ENCODE measurements at places on chromosomes 3 and 15.

GRCh38 chr3:119236756-119237155 lies 3.9 kb downstream of the B4GALT4 start:
- no peak for DNase-seq

GRCh38 chr15:38421069-38421690 lies 32.7 kb upstream of the FAM98B start:
- no peak for DNase-seq

- no peak for DNase-seq
Measured at GRCh38 chr3:3038201-3038991, 71.8 kb downstream of the IL5RA start.

DNA sequence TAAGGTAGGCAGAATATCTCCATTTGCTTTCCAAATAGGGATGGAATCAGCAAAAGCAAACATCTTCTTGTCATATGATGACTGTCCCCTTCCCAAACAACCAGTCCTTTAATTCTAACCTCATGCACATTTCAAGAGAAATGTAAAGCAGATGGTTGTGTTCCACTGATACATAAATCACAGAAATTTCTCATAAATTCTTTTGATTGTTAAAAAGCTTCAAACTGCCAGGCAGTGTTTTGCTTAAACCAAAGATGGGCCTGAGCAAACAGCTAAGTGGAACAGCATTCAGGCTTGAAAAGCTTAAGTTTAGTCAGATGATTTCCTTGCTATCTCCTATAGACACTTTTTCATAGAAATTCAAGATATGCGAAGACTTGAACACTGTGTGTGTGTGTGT lies 74.3 kb upstream of the SOX2 start:
- no peak for DNase-seq

DNA sequence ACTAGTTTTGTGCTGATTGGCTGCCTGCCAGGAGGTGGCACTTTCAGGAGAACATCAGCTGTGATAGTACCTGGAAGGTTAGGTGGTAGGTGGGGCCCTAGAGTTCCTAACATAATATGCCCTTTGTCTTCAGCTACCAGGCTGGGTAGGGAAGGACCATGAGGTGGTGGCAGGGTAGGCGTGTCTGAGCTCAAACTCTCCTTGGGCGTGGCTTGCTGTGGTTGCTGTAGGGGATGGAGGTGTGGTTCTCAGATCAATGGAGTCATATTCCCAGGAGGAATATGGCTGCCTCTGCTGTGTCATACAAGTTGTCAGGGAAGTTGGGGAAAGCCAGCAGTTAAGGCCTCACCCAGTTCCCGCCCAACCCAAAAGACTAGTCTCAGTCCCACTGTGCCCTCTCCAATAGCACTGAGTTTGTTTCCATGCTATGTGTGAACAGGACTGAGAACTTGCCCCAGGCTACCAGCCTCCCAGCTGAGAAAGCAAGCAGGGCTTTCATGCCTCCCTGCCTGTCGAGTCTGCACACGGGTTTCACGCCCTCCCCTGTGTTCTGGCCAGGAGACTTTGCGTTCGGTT lies 107.7 kb downstream of the CHCHD4 start:
- DNase-seq = no peak

DNA sequence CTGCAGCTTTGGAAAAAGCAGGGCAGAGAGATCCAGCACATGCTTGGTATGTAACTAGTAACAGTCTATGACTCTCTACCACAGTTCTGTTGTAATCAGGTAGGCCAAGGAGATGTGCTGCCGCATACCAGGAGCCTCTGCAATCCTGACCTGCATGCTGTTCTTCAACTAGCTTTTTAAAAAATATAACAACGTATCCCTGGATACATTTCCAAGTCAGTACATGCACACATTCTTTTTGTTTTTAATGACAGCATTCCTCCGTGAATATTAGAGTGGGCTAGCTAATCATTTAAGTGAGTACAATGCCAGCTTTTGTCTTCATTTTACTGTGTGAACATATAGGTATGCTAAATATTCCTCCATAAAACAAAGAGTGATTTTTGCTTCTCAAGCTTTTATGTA lies 437.8 kb downstream of the RBMS3 start:
- no peak for DNase-seq

- DNase-seq = no peak
Measured at GRCh38 chr3:15499536-15499935, 22.0 kb downstream of the COLQ start.

- peak; percentile 36 for DNase-seq
Measured at GRCh38 chr3:17307482-17307881, 422.7 kb downstream of the PLCL2 start.

- no peak for DNase-seq
Measured at GRCh38 chr3:196793246-196793645, 53.6 kb downstream of the PAK2 start.

- DNase-seq = no peak
Measured at GRCh38 chr3:170759511-170760173, 110.4 kb downstream of the RPL22L1 start.

DNA sequence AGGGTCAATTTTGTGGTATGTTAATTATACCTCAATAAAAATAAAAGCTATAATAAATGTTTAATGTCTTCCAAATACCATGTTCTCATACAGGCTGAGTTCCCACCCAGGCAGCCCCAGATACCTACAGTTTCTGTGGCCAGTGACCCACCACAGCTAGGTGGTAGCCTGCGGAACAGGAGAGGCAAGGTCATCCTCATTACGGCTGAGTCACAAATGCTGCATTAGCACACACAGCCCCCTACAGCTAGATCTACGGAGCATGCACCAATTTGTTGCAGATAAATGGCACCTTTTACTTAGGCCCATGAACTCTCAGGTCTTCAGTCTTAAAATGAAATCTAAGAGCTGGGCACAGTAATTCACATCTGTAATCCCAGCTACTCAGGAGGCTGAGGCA lies 5.1 kb downstream of the SPATA12 start:
- no peak for DNase-seq

DNA sequence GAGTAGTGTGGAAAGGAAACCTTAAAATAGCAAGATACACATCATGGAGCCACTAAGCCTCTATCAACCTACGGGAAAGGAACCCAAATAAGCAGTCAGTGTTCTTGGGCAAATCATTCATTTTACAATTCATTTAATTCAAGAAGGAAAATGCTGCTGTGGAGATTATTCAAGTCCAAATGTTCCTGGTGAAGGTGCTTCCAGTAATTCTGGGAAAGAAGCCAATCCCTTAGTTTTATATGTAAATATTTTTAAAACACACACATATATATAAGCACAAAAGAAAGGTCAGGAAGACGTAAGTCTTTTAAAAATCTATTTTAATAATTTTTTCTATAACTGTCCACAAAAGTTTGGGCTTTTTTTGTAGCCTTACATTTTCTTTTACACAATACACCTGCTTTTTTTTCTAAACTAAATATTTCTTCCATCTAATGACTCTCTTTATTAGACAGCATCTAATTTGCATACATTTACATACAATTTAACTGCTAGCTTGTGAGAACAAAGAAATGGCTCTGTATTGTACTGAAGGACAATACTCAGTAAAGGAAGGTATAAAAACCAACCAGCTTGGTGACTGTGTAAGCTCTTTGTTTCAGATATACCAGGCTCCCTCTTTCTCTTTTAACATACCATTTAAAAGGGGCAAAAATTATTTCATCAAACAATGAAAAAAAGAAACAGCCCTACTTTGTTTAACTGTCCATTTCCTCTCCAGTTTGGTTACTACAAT lies 269.5 kb downstream of the ZBTB20 start:
- no peak for DNase-seq

- DNase-seq = no peak
Measured at GRCh38 chr3:194631696-194632095, 1.5 kb downstream of the TMEM44 start.

DNA sequence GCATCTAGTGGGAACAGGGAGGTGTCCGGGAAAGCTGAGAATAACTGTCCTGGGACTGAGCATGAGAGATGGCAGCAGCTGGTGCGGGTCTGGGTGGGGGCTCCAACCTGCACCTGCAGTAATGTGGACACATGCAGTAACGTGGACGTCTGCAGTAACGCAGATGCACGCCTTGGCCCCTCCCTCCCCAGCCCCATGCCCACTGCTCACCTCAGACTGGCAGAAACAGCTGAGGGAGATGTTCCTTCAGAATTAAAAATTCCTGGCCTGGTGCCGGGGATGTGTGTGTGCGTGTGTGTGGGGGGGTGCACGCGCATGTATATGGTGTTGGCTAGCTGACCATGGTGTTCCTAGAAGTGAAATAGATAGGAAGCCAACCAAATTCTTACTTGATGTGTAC lies 86.7 kb upstream of the OXTR start:
- DNase-seq = no peak

- DNase-seq = peak; percentile 72
Measured at GRCh38 chr3:87398168-87398801, 121.9 kb upstream of the POU1F1 start.

DNA sequence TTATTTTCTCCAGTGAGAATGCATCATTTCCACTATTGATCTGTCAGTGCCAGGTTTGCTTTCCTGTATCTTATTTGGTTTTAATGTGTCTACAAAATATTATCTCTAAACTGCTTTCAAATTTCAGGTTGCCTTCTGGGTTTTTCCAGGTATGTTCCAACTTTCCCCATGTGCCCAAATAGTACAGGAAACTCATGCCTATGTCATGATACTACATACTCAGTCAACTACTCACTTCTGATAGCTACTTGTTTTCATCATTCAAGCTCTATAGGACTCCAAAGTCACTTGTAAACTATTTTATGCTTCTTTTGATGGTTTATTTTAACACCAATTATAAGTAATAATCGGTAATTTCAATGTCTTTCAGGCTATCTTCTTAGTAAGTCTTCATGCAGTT lies 134.8 kb upstream of the TTC14 start:
- DNase-seq = no peak

- no peak for DNase-seq
Measured at GRCh38 chr3:94596887-94597566, 534.2 kb downstream of the NSUN3 start.

DNA sequence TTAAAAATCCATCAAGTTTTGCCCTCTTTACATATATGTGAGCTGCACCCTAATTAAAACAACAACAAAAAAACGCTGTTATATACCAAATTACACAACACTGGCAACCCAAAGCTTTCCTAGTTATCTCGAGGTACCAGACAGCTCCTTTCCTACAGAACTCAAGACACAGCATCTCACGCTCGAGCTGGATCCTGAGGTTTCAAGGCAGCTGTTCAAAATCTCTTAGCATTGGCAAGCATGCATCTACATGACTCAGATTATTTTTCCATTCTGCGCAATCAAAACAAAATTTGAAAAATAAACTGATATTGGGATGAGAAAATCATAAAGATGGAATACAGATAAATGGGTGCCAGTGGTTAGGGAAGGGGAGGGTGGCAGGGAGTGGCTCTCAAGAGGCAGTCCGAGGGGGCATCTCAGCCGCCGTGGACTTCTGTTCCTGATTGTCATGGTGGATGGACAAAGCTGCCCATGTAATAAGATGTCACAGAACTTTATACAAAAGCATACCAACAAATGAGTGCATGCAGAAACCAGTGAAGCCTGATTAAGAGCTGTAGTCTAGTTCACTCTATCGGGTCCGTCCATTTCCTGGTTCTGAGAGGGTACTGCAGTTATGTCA lies 91.5 kb downstream of the ADAMTS17 start:
- no peak for DNase-seq

Measured in OCI-M1 (cell line).